Activated T-cell treated with anti-CD3 and anti-CD28 coated beads for 48 hours (primary cell): ENCODE measurements at places on chromosomes 2 and 18.

DNA sequence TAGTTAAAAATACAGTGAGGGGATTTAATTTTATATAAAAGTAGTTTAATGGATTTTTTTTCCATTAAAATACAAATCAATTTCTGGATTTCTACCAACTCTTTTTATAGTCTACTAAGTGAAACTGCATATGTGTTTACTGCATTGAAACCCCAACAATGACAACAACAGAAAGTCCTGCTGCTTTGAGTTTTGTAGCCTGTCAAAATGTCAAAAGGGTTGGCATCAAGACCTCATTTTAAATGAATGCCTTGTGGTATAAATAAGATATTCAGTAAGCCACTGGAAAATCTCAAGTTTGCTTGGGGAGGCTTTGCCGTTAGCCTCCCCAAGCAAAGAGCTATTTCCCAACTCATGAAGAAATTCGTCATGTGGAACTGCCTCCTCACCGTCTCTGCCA lies 440.3 kb upstream of the HNMT start:
- no peak for DNase-seq

- peak; percentile 84 for DNase-seq
These were observed at the start of gene EPHA4 for GRCh38 chr2:221572219-221572820. EPHA4 (minus strand) TSS chr2:221572304; CDS start chr2:221572248, 56 bp downstream.

- DNase-seq: no peak
These were observed 8.6 kb upstream of the PCARE start for GRCh38 chr2:29082804-29083495.

DNA sequence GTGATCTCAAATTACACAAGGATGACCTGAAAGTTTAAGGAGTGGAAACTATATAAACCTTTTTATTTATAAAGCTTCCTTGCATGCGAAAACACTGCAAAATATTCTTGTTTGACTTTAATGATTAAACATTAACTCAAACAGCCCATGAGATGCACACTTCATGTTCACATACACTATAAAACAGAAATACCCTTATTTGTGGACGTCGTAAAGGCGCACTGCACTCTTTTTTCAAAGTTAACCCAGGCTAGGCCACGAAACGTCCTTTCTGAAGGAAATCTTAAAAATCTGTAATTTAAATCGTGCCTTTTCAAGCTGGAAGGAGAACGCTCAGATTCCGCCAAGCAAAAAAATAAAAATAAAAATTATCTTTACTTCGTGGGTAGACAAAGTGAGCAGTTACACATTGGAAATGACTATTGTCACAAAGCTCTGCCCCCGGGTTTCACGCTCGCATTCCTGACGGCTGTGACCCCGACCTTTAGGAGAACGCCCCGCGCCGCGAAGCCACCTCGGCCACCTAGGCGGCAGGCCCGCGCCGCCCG lies 728 bp downstream of the FAM168B start:
- no peak for DNase-seq
